Activated naive CD4-positive, alpha-beta T cell treated with anti-CD3 and anti-CD28 coated beads for 36 hours (primary cell): ENCODE measurements at places on chromosomes 16 and 17.

GRCh38 chr16:84689111-84689510 is 10.7 kb upstream of the USP10 start:
- no peak for DNase-seq

- no peak for DNase-seq
These were observed 868 bp downstream of the KCNJ12 start for GRCh38 chr17:21376759-21377690.

- no peak for DNase-seq
These were observed 191.8 kb downstream of the SPECC1 start for GRCh38 chr17:20200865-20201458.

- DNase-seq = no peak
These were observed 16.8 kb upstream of the ETV4 start for GRCh38 chr17:43562679-43563599.

DNA sequence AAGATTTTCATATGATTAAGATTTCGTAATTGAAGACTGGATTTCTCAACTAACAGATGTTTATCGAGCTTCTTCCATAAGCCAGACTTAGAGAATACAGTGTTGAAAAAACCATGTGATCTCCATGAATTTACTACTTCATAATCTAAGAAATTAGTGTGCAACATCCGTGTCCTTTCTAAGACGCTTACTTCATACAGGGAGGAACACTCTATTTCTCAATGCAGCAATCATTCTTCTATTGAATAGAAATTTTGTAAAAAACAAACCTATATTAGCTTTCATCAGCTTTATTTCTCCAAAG is 946.3 kb downstream of the KCNJ2 start:
- DNase-seq = no peak

GRCh38 chr16:88477631-88478519 is 24.8 kb downstream of the ZFPM1 start:
- peak; percentile 72 for DNase-seq

DNA sequence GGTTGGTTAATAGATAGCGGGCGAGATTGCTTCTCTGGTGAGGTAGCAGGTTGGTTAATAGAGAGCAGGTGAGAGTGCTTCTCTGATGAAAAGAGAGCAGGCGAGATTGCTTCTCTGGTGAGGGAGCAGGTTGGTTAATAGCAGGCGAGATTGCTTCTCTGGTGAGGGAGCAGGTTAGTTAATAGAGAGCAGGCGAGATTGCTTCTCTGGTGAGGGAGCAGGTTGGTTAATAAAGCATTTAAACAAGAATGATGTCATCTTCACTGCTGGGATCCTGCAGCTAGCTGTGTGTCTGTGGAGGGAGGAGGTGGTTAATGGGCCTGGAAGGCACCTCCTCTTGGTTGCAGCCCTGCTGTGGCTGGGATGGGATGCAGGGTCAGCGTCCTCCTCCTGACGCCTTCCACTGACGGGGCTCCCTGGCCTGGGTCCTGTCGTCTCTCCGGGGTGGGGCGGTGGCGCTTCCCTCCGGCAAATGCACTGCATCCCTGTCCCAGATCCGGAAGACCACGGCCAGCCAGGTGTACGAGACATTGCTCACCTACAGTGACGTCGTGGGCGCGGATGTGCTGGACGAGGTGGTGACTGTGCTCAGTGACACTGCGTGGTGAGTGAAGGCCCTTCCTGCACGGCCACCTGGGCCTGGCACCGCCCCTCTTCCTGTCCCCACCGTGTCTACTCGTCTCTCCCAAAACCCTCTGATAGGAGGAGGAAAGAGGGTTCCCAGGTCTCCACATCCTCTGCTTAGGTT is 99.2 kb upstream of the ZNF750 start:
- no peak for DNase-seq

GRCh38 chr16:2035431-2036199 is 8.9 kb downstream of the NHERF2 start:
- DNase-seq = no peak

DNA sequence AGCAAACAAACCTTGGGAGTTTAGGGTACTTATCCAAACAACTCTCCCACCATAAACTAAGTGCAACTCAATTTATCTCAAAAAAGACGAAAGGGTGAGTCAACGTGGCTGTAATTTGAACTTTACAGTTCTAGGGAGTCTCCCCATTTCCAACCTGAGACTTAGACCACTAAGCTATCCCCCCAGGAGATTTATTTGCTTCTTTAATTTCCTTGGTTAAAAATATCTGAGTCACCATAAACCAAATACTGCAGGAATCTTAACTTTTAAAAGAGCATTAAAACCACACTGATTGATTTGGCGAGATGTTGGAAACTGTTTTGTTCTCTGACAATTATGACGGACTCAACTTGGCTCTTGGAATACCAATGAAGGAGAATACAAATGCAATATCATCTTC is 299.3 kb upstream of the SOX9 start:
- DNase-seq = no peak

DNA sequence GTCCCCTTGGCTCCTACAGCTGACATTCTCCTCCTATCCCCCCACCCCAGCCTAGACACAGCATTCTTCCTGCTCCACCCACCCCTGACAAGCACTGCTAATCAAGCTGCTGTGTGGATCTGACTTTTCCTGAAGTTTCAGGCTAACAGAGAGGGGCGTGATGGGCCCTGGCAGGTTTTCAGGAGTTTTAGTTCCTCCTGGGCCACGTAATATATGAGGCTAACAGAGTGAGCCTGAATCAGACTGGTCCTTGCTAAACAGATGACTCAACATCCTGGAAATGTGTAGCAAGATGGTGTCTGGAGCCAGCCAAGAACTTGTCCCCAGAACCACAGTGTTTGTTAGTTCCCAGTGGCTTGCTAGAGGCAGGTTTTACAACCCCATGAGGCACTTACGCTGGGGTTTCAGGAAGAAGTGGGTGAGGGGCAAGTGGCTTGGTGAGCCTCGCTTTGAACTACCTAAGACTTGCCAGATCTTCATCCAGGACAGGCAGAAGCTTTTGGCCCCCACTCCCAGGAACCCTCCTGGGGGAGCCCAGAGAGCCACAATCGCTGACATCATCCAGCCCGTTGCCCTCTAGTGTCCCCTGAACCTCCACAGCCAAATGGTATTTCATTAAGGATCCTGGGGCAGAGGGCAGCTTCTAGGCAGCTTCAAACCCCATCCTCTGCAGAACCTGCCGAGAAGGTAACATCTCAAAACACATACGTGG is 15.9 kb downstream of the TMEM92 start:
- peak; percentile 52 for DNase-seq

- no peak for DNase-seq
These were observed 21.2 kb downstream of the CHMP6 start for GRCh38 chr17:81012574-81013447.

- no peak for DNase-seq
These were observed 5.7 kb downstream of the HOXB2 start for GRCh38 chr17:48539177-48539576.

GRCh38 chr16:82300374-82300951 is 130.4 kb upstream of the MPHOSPH6 start:
- no peak for DNase-seq

DNA sequence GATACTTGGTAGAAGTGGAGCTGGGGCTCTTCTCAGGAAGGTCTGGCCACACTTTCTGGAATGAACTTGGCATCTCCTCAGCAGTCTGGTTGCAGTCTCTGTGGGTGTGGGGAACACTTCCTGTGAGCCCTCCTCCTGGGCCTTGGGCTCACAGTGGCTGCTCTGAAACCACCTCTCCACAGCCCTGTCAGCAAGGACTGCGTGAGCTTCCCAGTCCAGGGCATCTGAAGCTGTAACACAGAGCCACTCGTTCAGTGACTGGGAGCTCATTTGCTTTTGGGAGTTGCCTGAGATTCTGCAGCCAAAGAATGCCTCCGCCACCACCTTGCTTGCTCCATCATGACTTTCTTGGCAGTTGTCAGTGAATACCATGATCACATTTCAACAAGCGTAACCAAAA is 60.0 kb downstream of the CLEC16A start:
- DNase-seq = no peak

DNA sequence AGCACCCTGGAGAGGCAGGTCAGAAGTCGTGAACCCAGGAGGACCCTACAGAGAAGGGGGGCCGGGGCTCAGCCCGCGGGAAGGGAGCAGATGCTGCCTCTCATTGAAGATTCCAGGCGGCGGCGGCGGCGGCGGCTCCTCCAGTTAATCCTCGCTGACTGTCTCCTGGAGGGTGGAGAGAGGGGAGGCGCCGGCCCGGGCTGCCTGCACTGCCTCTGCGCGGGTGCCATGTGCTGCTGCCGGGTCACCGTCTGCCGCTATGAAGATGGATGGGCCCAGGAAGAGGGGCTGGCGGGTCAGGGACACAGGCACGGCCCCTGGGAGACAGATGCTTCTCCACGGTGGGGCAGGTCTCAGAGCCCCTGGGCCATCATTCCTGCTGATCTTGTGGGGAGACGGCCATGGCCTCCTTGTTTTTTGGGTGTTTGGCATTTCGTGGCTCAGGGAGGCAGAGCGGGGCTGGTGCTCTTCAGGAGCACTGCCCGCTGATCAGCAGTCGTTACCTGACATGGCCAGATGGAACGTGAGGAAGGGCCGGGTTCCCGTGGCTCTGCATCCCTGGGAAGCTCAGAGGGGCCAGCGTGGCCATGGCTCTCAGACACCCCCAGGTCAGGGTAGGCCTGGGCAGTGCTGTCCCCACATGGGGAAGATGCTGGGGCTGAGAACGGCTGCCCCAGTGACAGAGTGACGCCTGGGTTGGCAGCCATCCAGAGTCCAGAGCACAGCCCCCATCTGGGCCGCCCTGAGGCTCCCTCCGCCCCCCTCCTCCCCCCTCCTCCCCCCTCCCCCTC is 36.1 kb downstream of the GINS2 start:
- DNase-seq = peak; percentile 14

- no peak for DNase-seq
These were observed 238.4 kb downstream of the IRF8 start for GRCh38 chr16:86137359-86137758.

GRCh38 chr16:79994418-79994817 is 393.9 kb upstream of the MAF start:
- DNase-seq = no peak

DNA sequence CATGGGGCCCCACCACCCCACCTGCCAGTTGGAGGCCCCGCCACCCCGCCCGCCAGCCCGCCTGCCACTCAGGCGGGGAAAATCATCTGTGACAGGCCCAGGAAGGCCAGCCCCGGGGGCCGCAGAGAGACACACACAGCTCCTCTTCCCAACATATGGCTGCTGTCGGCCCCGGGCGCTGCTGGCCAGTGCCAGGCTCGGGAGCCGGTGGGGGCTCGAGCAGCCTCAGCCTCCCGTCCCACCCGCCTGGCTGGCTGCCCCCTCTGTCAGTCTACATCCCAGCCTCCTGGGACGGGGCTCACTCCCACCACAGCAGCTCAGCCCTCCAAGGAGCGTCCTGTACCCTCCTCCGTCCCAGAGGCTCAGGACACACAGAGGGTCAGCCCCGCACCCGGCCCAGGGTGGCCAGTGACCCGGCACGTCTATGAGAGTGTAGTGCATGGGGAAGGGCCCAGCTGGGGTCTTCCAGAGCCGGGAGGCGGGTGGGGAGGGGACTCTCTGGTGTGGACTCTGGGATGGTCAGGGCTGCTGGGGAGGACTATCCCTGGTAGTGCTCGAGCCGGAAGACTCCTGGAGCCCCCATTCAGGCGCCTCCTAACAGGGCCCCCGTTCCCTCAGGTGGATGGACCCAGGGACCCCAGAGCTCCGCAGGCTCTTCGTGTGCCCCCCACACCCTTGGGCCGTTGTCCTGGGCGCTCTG is 3.6 kb upstream of the PRR35 start:
- DNase-seq = no peak

DNA sequence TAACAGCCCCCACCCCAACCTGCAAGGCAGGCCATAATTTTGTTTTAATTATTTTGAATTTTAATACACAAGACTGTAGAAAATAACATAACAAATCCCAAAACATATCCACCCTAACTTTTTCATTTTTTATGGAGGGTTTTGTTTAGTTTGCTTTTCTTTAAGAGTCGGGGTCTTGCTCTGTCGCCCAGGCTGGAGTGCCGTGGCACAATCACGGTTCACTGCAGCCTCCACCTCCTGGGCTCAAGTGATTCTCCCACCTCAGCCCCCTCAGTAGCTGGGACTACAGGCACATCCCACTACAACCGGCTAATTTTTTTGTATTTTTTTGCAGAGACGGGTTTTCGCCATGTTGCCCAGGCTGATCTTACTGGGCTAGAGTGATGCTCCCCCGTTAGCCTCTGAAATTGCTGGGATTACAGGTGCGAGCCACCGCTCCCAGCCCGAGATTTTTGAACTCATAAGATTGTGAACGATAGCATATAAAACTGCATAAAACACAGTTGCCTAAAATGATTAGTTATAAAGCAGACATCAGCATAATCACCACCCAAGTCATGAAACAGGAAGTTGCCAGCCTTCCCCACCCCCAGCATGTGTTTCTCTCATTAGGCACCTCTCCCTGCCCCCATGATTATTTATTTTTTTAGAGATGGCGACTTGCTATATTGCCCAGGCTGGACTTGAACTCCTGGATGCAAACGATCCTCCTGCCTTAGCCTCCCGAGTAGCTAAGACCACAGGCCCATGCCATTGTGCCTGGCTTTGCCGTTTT is 13.6 kb upstream of the DOC2B start:
- no peak for DNase-seq

- no peak for DNase-seq
These were observed 5.0 kb downstream of the SCARF1 start for GRCh38 chr17:1640329-1641064.

- no peak for DNase-seq
These were observed 345.3 kb upstream of the TNRC6C start for GRCh38 chr17:77613218-77613617.

- DNase-seq = peak; percentile 94
These were observed at the start of gene KPNA2 for GRCh38 chr17:68035523-68036303. TSS of gene KPNA2 (plus strand) at chr17:68035735. CDS start at chr17:68037133, 1,398 bp downstream.

- no peak for DNase-seq
These were observed 33.3 kb downstream of the PECAM1 start for GRCh38 chr17:64357191-64357981.

DNA sequence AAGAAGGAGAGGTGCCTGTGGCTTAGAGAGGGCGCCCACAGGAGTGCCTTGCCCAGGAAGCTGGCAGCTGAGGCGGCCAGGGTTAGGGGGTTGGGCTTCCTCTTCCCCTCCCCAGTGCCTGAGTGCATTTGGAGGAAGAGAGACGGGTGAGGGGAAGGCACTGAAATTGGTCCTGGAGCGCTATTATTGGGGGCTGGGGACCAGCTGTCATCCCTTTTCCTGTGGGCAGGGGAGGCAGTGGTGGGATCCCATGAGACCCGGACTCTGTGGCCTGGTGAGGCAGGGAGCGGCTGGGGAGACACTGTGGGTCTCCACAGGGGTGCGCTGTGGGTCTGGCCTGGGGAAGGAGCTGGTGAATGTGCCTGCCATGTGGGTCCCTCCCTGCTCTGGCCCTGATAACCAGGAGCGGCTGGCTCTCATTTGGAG is 259.7 kb downstream of the SEC14L1 start:
- DNase-seq = peak; percentile 92

DNA sequence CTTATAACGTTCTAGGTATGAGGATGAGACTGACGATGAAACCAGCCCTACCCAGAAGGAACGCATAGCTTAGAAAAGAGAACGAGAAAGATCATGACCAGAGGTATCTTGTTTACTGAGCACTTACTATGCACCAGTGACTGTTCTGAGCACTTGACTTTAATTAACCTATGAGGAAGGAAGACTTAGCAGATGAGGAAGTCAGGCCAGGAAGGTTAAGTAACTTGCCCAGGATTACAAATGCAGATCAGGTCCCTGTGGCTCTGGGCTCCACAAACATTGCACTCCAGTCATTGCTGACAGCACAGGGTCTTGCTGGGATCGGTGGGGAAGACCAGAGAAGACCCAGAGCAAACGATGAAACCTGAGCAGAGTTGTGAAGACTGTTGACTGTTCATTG is 7.1 kb downstream of the KRT13 start:
- DNase-seq = no peak

- DNase-seq = peak; percentile 8
These were observed 65.7 kb upstream of the BCAR1 start for GRCh38 chr16:75317101-75317522.

GRCh38 chr16:76114681-76115080 is 162.5 kb upstream of the CNTNAP4 start:
- no peak for DNase-seq
